HFF-Myc (cell line): ENCODE measurements at places on chromosomes 12 and 14.

GRCh38 chr12:91633734-91634357 lies 451.2 kb upstream of the DCN start:
- DNase-seq: no peak

DNA sequence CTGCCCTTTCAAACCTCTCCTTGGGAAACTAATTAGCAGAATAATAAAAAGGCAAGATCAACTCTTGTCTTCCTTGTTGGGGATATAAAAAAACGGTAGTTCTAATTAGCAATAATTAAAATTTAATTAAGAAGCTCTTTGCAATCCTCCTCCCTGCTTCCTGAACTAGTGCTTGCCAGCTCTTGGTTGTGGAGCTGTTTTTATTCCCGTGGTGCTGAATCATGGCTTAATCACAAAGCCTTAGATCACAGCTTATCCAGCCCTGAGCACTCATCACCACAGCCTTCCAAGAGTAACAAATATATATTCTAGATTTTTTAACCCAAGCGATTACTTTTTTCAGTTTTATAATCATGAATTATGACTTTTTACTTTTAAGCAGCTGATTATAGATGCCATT lies 63.2 kb upstream of the INSM2 start:
- DNase-seq: no peak

- no peak for DNase-seq
Measured at GRCh38 chr14:88868558-88869159, 44.2 kb downstream of the TTC8 start.

DNA sequence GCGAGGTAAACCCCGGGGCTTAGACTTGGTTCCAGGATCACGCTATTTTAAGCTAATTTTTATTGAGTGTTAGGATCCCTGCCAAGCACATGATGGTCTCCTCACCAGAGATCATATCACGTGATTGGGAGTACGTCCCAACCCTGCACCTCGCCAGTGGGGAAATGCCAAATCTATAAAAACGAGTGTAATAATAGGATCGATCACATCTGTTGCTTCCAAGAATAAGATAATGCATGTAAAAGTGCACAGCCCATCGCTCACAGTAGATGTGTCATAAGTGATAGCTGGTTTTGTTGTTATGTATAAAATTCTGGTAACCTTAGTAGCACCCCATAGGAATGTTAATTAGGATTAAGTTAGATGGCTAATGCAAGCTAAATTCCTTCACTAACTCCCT lies 581.0 kb upstream of the TMEM132C start:
- no peak for DNase-seq

DNA sequence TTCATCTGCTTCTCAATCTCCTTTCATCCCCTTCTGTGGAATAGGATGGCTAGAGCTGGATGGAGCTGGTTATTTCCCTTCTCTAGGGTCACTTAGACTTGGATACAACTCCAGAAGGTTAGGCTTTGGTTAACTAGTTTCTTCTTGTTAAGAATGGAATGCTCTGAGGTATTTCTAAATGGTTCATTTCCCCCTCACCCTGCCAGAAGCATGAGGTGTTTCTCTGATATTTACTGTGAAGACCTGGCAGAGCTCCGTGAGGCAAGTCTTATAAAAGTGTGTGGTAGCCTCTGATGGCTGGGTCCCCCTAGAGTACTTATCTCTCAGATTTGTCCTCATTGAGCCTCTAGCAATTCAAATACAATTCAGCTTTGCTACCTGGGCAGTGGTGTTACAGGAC lies 207.9 kb downstream of the SLC16A7 start:
- DNase-seq: no peak

GRCh38 chr14:66813636-66814035 lies 305.7 kb downstream of the GPHN start:
- no peak for DNase-seq

DNA sequence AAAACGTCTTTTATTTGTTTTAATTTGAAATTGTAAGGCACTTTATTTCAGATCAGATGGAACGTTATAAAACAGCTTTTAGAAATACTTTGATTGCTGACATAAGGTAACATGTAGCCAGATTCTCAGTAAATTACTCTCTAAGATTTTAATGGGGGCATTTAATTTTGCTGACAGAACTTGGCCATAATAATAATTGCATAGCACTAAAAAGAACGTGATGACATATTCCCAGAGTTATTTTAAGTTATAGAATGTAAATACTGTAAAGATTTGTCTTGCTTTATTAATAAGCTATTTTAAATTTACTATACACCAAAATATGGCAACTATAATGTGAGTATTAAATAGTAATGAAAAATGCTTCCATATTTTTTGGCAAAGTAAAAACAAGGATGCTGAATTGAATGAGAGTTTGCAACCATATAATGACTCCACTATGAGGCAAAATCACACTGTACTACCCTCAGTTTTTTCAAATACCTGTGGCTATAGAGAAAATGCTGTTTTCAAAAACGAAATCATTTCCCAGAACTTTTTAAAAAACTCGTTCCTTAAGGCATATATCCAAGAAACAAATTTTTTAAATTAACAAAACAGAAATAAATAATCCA lies 876 bp downstream of the LUM start:
- DNase-seq: no peak

- DNase-seq: no peak
Measured at GRCh38 chr12:102023343-102023930, 38.4 kb downstream of the WASHC3 start.

DNA sequence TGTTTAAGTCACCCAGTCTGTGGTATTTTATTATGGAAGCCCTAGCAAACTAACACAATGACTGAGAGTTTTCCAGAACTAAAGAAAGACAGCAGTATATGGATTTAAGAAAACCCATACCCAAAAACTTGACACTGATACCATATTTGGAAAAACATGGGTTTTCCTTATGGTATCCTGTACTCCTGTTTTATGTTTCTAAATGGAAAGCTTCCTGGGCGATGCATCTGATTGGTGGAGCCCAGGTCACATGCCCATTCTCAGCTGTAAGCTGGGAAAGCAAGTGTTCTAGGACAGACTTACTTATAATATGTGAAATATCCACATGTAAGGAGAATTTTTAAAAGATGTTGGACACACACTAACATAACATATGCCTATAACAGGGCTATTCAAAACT lies 4.5 kb upstream of the RNASE4 start:
- DNase-seq: no peak

GRCh38 chr14:28681681-28682080 lies 84.9 kb upstream of the FOXG1 start:
- DNase-seq: no peak

GRCh38 chr12:132908145-132909029 lies 21.0 kb upstream of the CHFR start:
- peak; percentile 95 for DNase-seq

DNA sequence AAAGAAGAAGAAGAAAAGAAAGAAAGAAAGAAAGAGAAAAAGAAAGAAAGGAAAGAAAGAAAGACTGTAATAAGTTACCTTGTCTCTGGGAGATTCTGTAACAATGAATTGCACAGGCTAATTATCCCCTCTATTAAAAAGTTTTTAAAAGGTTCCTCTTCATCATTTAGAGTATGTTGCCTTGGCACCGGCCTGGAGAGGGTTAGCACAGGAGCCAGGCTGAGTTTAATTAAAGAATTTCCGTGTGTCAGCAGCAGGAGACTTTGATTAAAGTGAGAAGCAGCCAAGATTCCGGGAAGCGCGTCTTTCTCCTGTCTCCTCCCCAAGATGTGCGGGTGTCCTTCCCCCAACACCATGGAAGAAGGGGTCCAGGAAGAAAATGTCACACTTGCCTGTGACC lies 92.8 kb upstream of the ETV6 start:
- no peak for DNase-seq

- no peak for DNase-seq
Measured at GRCh38 chr14:64993266-64993930, 6.7 kb downstream of the FNTB start.

DNA sequence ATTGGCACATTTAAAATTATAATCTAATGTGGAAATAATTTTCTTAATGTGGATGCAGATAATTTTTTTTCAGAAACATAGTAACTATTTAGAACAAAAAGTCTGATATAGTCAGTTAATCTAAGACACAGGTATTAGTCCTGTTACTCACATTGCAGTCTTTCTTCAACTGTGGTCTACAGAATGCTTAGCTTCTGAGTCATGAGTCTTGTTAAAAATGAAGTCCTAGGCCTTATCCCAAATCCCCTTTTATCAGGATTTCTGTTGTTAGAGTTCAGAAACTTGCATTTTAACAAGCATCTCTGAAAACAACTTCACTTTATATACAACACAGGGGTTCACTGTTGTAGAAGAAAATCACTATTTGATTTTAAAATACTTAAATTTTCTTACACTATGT lies 112.2 kb downstream of the SLC16A7 start:
- DNase-seq: peak; percentile 36

DNA sequence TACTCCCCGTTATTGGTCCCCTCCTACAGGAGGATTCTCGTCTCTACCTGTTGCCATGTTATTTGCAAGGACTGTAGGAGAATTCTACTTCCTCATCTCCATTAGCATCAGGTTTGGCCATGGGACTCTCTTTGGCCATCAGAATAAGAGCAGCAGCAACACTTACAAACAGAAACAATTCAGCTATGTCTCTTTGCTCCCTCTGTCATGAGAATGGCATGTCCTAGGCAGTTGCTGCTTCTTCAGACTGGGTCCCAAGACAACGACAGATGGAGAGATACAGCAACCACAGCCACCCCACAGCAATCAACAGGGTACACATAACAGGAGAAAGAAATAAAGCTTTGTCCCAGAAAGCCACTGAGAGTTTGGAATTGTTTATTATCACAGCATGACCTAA lies 19.7 kb downstream of the SLC41A2 start:
- no peak for DNase-seq

DNA sequence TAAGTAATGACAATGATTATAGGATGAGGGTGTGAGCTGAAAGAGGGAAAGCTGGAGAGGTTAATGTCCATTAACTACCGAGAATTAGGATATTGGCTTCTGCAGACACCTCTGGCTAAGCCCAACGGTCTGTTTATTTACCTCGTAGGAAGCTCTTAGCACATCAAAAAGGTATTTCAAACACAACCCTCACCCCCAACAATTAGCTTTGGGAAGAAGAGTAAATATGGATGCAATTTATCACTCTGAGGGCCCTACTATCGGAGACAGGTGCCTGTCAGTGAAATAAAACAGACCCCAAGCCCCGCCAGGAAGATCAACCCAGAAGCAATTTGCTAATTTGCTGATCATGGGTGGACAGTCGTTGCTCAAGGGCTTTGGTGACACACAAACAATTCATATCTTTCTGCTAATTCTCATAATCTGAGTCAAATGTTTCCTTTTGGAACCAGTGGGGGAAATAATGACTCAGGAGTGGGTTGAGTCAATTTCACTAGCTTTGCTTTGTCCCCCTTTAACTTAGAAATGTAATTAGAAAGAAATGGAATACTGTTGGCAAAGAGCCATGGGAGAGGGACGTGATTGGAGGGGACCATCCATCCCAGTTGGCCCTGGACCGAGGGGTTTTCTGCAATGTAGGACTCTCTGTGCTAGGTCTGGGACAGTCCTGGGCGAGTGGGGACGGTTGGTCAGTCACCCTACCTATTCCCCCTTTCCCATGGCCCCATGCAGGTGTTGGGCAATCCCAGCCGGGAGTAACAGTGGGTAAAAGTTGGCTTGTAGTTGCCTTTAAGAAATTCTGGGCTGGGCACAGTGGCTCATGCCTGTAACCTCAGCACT lies 99.1 kb upstream of the MED13L start:
- no peak for DNase-seq

- DNase-seq: peak; percentile 92
Measured at GRCh38 chr12:124940393-124941169, 26.1 kb upstream of the UBC start.

DNA sequence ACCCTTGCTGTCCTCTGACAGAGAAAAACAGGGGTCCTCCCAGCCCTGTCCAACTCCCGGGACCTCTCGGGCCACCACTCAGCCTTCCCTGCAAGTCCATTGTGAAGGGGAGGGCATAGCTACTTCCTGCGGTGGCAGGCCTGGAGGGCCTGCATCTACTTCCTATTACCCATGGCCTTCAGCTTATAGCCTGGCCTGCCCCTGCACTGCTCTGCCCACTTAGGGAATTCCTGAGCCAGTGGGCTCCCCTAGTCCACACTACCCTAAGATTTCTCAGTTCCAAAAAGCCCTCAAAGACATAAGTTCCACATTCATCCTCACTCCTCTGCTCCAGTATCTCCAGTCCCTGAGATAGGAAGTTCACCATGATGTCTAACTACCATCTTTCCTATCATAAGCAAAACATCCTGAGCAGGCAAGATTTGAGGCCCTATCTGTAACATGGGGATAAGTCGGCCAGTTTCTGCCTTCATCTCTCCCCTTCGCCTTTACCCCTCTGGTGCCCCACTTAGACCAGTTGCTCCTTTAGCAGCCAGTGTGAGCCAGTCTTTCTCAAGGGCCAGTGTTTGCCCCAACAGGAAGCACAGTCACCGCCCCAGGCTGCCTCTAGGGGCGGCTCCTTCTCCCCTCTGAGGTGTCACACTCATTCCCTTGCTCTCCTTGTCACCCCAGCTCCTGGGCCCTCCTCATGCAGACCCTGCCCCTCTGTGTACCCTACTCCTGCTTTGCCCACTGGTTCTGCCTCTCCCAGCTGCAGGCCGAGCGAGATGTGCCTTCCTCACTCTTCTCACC lies 10.9 kb downstream of the HDAC7 start:
- no peak for DNase-seq

- no peak for DNase-seq
Measured at GRCh38 chr14:20971705-20972021, 16.4 kb downstream of the RNASE2 start.

DNA sequence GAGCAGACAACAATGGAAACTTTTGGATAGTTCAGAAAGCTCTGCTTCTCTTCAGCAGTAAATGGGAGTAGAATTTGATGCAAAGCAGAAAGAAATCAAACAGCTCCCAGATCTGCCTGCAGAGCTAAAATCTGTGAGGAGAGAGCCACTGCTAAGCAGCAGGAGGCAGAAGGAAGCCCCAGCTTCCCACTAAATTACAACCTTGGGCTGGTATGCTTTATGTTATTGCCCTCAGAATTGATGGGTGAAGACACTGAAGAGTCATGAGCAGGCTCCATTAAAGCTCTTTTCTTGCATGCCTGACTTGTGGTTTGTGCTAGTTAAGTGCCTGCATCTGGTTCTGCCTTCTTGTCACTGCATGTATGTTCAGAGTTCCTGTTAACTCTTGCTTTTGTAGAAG lies 8.4 kb downstream of the ZC2HC1C start:
- no peak for DNase-seq

- no peak for DNase-seq
Measured at GRCh38 chr14:97290065-97290464, 492.9 kb downstream of the VRK1 start.

DNA sequence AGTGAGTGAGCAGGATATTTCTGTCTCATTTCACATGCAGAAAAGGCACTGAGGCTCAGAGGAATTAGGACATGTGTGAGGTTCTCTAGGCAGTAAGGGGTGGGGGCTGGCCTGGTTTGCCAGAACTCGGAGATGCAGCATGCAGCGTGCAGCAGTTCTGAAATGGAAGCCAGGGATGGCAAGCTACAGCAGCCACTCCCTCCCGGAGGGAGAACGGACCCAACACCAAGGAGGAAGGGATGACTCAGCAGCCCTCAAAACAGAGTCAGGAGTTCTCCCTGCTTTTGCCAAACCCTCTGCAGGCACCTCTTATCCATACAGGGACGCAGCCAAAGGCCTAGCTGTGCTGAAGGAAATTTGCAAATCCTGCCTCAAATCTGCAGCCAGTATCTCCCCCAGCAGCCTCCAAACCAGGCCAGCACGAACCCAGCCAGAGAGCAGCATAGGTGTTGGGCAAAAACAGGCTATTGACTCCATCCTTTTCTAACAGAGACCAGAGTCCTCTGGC lies 10.3 kb upstream of the SERPINA3 start:
- peak; percentile 14 for DNase-seq
